Cerebellar nuclear complex (tissue), 1 donor: ENCODE measurements at places on chromosomes 12 and 14.

GRCh38 chr14:38404616-38405015 is 148.7 kb upstream of the CLEC14A start:
- no peak for DNase-seq

- DNase-seq = no peak
These were observed 114.0 kb upstream of the KRAS start for GRCh38 chr12:25364529-25365339.

GRCh38 chr12:43309959-43310358 is 242.0 kb downstream of the ADAMTS20 start:
- DNase-seq = no peak

- DNase-seq = no peak
These were observed 36.9 kb upstream of the KCNK13 start for GRCh38 chr14:90024910-90025309.

- no peak for DNase-seq
These were observed 100.7 kb downstream of the TSPAN9 start for GRCh38 chr12:3177778-3178425.

GRCh38 chr14:37443461-37443860 is 151.6 kb downstream of the FOXA1 start:
- DNase-seq = no peak

GRCh38 chr12:68538726-68539614 is 71.7 kb upstream of the RAP1B start:
- no peak for DNase-seq

DNA sequence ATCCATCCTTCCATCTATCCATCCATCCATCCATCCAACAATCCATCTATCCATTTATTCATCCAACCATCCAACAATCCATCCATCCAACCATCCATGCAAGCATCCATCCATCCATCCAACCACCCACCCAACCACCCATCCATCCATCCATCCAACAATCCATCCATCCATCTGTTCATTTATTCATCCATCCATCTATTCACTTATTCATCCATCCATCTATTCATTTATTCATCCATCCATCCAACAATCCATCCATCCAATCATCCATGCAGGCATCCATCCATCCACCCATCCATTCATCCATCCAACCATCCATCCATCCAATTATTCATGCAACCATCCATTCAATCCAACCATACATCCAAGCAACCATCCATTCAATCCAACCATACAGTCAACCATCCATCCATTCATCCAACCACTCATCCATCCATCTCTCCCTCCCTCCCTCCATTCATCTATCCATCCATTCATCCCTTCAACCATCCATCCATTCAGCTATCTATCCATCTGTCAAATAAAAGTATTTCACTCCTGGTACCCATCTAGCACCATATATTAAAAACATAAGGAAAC is 86.1 kb downstream of the KSR2 start:
- DNase-seq = no peak

GRCh38 chr14:100263141-100263540 is 24.2 kb downstream of the YY1 start:
- DNase-seq = no peak

DNA sequence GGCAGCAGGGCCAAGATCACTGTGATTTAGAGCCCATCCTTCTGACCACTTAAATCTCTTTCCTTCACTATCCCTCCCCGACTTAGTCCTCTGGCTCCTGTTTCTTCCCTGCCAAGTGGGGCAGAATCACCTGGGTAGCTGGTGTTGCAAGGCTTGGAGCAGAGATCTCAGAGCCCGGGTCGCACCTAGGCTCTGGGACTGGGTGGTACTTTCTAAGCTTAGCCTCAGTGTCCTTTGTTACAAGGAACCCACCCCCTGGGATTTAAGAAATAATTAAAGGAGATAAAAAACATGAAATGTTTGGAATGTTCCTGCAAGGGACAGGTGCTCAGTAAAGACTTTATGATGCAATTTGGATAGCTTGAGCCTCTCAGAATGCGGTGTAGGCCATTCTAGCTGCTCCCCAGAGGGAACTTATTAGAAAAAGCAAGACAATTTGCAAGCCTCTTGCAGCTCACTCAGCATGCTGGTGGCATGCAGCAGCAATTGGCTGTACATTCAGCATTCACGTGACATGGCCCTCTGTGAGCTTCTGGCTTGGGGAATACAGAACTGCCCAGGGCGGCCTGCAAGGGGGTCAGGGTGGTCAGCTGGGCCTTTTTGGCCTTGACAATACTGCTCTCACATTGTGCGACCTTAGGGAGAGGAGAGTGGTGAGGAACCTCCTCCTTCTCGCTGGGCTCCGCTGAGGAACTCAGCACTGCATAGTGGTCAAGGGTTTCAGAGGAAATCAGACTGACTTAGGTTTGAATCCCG is 16.8 kb downstream of the C14orf132 start:
- no peak for DNase-seq

DNA sequence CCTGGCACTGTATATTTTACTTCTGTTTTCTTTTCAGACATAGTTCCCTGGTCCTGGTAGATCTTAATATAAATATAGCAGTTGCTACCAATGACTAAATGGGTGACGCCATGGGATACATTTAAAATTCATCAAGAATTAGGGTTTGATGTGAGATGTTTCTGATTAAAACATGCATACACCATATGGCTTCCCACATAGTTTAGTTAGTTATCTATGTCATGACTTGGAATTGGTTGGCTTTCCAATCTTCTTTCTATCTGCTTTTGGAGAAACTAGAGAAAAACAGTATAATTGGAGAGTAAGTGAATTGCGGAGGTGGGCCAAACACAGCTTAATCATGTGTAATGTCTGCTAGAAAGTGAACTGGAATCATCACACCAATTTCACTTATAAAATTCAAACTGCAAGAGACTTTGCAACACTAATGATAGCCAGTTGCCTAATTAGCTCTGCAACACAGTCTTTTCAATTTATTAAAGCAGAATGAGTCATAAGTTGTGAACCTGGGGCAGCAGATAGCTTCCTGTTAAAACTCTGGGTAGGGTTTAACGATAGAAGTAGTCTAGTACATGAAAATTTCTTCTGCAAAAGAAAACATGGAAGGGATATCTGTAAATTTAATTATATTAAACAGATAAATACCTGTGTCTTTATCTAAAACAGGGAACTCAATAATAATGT is 295.2 kb downstream of the SLC16A7 start:
- DNase-seq = no peak

DNA sequence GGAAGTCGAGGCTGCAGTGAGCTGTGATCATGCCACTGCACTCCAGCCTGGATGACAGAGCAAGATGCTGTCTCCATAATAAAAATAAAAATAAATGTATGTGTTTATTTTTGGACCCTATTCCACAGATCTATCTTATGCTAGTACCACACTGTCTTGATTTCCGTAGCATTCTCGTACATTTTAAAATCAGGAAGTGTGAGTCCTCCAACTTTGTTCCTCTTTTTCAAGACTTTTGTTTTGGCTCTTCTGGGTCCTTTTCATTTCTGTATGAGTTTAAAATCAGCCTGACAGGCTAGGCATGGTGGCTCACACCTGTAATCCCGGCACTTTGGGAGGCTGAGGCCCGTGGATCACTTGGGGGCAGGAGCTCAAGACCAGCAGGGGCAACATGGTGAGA is 25.8 kb downstream of the DAO start:
- DNase-seq = no peak

DNA sequence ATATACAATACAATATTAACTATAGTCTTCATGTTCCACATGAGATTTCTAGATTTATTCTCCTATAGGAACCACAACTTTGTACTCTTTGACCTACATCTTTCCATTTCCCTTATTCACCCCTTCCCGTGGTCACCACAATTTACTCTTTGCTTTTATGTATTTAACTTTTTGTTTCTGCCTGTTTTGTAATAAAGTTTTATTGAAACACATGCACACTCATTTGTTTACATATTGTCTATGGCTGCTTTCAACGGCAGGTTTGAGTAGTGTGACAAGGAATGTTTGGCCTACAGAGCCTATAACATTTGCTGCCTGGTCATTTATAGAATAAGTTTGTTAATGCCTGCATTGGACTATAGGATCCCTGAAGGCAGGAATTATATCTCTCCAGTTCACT is 231.1 kb downstream of the CRADD start:
- DNase-seq = no peak

GRCh38 chr14:84167026-84167425 is 1362.9 kb upstream of the FLRT2 start:
- no peak for DNase-seq
